ENCODE measurements at places on chromosomes 1 and 21.

- DNase-seq, result no peak
These were observed 582.6 kb upstream of the TMPRSS15 start for GRCh38 chr21:18986197-18986596.

DNA sequence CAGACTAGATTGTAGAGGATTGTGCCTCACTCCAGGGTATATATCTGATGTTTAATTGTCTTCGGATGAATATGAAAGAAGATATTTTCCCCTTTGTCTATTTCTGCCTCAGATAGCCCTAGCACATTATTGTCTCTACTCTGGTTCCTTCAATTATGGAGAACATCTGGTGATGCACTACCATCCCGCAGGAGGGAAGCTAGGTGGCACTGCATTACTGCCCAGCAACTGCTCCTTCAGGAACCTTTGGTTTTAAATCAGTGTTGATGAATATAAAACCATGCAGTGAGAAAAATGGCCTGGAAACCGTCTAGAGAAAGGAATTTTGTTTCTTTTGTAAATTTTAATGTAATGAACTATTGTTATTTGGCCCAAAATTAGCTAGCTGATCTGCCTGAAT is 68.5 kb downstream of the GPR88 start:
- no peak for DNase-seq

DNA sequence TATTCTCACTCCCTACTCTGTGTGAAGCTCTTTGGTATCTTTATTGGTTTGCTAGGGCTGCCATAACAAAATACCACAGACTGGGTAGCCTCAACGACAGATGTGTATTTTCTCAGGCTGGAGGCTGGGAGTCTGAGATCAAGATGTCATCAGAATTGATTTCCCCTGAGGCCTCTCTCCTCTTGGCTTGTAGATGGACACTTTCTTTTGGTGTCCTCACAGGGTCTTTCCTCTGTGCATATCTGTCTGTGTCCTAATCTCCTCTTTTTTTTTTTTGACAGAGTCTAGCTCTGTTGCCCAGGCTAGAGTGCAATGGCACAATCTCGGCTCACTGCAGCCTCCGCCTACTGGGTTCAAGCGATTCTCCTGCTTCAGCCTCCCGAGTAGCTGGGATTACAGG is 71.4 kb upstream of the KCNJ6 start:
- no peak for DNase-seq

GRCh38 chr21:33402001-33402979 is 923 bp upstream of the IFNGR2 start:
- DNase-seq, result no peak

DNA sequence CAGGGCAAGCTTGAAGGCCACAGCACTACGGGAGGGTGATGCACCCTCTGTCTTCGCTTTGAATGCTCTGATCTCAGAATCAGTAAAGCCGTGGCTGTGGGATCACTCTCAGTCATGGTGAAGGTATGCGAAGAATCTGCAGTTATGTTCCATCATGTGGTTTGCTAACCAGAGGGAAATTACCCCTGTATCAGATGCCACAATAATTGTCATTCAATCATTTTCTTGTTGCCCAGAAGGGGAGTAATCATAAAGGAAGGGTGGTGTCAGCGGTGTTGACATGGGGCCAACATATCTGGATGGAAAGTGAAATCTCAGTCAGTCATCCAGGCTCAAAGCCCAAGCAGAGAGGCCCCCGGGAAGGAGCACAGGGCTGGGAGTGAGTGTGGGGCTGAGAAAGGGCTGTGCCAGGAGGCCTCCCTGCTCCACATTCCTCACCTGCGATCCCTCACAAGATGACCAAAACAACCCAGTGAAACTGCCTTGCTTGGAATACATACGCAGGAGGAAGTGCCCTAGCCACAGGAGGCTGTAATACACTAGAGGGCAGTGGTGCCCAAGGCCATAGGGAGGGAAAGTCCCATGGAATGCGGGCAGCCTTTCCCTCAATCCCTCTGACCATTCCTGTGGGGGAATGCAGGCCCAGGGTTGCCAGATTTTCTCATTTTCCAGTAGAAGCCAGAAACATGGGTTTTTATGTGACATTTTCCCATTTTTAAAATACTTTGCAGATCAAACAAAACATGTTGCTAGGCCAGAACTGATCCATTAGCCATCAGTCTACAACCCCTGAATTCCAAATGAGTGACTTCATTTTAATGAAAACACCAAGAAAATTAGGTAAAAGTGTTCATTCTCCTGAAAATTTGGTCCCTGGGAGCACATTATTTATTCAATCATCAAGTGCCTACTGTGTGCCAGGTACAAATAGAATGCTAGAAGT is 95.7 kb upstream of the VANGL1 start:
- DNase-seq, result peak; percentile 50

- no peak for DNase-seq
These were observed 317.1 kb downstream of the DPYD start for GRCh38 chr1:97603776-97604175.

DNA sequence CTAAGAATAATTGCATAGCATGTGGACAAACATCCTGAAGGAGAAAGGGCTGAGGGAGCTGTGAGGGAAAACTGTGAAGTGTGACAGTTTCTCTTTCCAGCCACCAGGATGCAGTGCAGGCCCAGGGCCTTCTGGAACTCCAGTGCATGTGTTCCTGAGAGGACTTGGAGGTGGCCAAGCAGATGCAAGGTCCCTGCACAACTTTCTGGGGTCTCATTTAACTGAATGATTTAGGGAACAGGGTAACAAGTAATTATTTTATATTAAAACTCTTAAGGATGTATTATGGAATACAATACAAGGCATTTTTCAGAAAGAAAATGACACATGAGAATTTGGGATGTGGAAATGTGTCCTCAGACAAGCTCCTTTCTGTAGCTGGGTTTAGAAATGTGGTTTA is 61.2 kb upstream of the MCOLN3 start:
- DNase-seq, result no peak

DNA sequence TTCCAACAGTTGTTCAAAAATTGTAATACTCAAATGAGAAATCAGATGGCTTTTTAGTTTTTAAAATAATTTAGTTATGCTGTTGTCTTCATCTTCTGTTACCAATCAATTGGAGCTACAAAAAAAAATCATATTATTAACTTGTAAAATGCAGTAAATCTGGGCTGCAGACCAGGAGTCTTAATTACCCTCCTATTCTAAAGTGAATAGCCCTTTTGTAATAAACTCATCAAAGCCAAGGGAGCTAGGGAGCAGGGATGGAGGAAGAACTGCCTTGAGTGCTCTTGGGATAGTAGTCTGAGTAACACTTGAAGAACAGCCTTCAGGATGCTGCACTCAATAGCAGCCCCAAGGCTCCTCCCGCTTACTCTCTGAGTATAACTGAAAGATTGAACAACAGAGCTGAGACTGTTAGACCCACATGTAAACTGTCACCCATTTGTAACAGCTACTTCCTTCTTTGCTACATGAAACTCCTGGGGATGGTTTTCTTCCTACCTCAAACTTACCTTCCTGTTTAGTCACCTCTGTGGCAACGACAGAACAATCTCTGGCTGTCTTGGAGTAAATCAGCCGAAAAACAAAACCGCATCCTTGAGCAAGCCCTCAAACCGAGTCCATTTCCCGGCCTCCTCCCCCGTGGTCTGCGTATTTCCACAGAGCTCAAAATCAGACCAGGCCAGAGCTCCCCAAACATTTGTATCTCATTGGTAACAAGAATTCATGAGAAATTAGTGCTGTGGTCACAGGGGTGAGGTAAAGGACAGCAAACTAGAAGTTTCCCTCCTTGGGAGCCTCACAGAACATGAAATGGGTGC is 55.9 kb downstream of the CD58 start:
- no peak for DNase-seq

- DNase-seq, result no peak
These were observed 37.0 kb downstream of the MIA3 start for GRCh38 chr1:222654849-222655248.

DNA sequence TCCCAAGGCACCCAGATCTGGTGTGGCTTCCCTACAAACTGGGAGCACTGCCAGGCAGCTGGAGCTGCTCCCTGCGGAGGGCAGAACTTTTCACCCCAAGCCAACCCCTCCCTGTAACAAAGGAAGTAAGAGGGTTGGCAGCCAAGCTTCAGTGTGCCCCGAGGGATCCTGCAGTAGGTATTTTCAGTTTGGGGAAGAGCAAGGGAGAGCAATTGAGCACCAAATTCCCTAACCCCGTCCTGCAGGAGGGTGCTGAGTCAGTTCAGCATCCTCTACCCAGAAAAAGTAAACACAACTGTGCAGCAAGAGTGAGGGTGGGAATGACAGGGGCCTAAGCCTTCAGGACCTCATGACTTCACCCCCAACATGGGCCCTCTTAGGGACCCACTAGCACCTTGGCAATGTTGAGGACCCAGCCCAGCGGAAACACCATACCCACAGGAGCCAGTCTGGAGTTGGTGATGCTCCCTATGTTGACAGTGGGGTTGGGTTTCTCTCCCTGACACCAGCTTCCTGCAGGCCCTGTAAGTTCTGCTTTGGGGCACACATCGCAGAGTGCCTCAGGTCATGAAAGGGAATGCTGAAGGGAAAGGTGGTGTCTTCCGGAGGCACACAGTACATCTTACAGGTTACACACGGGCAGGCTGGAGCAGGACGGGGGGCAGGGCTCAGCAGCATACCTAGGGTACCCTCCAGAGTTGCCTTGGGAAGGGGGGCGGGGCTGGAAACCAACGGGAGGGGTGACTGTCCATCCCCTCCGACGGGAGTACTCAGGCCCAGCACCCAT is 14.8 kb downstream of the SH3BP5L start:
- no peak for DNase-seq
